ENCODE measurements at places on chromosomes 7 and 10.
A peak's percentile ranks its signal among the peaks of the same experiment; 100 is the strongest.

DNA sequence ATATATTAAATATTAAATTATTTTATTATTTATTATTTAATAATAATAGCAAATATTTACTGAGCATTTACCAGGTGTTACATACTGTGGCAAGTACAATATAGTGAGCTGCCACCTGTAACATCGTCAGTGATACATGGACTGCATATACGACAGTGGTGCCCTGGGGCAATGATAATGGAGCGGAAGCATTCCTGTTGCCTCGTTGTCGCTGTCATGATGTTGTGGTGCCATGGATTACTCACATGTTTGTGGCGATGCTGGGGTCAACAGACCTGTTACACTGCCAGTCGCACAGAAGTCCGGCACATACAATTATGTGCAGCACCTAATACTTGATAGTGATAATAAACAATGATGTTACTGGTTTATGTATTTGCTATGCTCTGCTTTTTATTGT is 20.6 kb downstream of the CAMK1D start:
- H3K27ac ChIP-seq: no peak overlapping the region
- no peak overlapping the region for H3K4me3 ChIP-seq
- no peaks in the 10 kb centered on the region for H3K27me3 ChIP-seq
- DNase-seq: no peak

- DNase-seq: no peak
- no peaks in the 10 kb centered on the region for H3K27me3 ChIP-seq
- no peak overlapping the region for H3K27ac ChIP-seq
- H3K4me3 ChIP-seq: no peak overlapping the region
- H3K4me1 ChIP-seq: peaks cover 25% of the 10 kb centered on the region
These were observed 209.6 kb upstream of the SH2B2 start for GRCh38 chr7:102077081-102077480.

- DNase-seq: no peak
- H3K27me3 ChIP-seq: peaks cover 23% of the 10 kb centered on the region
- H3K4me1 ChIP-seq: no peaks in the 10 kb centered on the region
- H3K36me3 ChIP-seq: no peaks in the 10 kb centered on the region
These were observed 4.2 kb upstream of the ELN start for GRCh38 chr7:74023786-74024185.

DNA sequence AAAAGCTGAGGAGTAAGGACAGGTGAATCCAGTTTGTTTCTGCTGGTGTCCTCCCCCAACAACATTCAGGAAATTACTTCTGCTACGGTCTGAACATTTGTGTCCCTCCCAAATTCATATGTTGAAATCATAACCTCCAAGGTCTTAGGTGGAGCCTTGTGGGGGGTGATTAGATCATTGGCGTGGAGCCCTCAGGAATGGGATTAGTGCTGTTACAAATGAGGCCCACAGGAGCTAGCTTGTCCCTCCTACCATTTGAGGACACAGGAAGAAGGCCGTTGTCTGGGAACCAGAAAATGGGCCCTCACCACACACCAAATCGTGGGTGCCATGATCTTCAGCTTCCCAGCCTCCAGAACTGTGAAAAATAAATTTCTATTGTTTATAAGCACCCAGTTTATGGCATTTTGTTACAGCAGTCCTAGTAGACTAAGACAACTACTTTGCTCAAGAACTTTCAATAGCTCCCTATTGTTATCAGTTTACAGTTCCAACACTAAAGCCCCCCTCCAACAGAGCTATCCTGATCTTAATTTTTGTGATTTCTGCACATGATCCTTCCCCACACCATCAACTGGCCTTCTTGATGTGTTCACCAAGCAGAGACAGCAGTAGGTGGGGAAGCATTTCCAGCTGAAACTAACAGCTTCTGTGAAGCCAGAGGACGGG is 2.1 kb upstream of the LRMDA start:
- no peak overlapping the region for H3K4me3 ChIP-seq
- peaks cover 7% of the 10 kb centered on the region for H3K27me3 ChIP-seq
- DNase-seq: no peak
- no peak overlapping the region for H3K27ac ChIP-seq
- no peaks in the 10 kb centered on the region for H3K36me3 ChIP-seq

DNA sequence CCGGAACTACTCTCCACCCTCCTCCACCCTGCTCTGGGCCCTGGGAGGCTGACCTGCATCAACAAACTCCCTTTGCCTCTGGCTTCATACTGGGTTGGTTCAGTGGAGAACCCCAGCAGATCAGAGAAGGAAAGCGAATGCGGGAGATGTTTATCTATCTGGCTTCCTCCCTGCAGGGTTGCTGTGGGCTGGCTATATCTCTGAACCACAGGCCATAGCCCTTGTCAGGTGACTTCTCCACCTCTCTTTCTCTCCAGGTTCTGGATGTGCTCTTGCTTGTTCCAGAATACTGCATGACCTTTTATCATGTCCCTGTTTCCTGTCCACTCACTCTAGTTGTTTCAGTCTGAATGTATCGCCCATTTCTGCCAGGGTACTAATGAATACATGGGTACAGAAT is 51.7 kb upstream of the IFRD1 start:
- no peak overlapping the region for H3K4me3 ChIP-seq
- no peaks in the 10 kb centered on the region for H3K36me3 ChIP-seq
- DNase-seq: peak; percentile 1
- no peaks in the 10 kb centered on the region for H3K4me1 ChIP-seq
- H3K27ac ChIP-seq: no peak overlapping the region

GRCh38 chr10:43091846-43092245 is 15.0 kb downstream of the RET start:
- no peaks in the 10 kb centered on the region for H3K4me1 ChIP-seq
- peaks cover 5% of the 10 kb centered on the region for H3K27me3 ChIP-seq
- no peak overlapping the region for H3K4me3 ChIP-seq
- no peak for DNase-seq

GRCh38 chr10:127996586-127996985 is 89.7 kb downstream of the PTPRE start:
- H3K4me1 ChIP-seq: peaks cover 4% of the 10 kb centered on the region
- no peak for DNase-seq
- H3K36me3 ChIP-seq: no peaks in the 10 kb centered on the region
- H3K4me3 ChIP-seq: no peak overlapping the region

DNA sequence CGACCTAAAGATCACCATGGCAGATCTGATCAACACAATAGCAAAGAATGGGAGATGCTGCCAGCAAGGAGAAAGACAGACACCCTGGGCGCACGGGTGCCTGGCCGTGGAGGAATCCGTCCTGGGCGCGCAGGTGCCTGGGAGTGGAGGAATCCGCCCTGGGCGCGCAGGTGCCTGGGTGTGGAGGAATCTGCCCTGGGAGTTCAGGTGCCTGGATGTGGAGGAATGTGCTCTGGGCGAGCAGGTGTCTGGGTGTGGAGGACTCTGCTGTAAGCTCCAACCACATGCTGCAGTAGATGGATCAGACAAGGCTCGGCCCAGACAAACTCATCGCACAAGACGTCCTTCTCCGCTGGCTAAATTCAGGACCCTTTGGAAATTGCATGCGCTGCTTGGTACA is 346.3 kb upstream of the ADARB2 start:
- DNase-seq: no peak
- no peak overlapping the region for H3K27ac ChIP-seq
- H3K36me3 ChIP-seq: no peaks in the 10 kb centered on the region
- no peak overlapping the region for H3K4me3 ChIP-seq
- peaks cover 2% of the 10 kb centered on the region for H3K27me3 ChIP-seq

DNA sequence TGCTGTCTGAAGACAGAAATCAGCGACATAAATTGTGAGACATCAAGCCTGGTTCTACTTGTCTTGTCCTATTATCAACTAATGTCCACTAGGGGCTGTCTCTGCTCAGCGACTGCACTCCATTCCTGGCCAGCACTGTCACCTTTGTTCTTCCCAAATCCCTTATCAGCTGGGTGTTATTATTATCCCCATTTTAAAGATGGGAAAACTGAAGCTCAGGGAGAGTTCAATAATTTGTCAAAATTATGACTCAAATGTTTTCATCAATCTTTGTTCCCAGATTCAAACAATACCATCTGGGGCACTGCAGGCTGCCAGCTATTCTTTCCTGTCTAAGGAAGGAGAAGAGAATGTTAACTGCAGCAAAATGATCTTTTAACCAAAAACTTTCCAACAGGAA is 431.6 kb upstream of the NFE2L3 start:
- no peaks in the 10 kb centered on the region for H3K36me3 ChIP-seq
- H3K27me3 ChIP-seq: peaks cover 2% of the 10 kb centered on the region
- no peak overlapping the region for H3K4me3 ChIP-seq
- no peaks in the 10 kb centered on the region for H3K4me1 ChIP-seq
- H3K27ac ChIP-seq: no peak overlapping the region

DNA sequence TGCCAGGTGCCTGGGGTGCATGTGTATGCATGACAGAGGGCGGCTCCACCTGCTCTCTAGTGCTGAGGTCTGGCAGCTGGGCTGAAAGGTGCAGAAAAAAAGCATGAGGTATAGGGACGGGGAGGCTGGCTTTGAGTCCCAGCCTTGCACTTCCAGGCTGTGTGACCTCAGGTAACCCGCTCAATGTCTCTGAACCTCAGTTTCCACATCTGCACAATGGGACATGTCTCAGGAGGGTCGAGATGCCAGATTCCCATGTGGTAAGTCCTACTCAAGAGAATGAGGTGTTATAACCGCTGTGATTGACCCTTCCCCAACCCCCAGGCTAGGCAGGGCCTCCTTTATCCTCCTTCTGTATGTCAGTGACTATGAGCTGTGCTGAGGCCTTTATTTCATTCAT is 48.8 kb downstream of the ARHGAP22 start:
- no peak for DNase-seq
- H3K4me1 ChIP-seq: no peaks in the 10 kb centered on the region
- no peaks in the 10 kb centered on the region for H3K36me3 ChIP-seq
- H3K27ac ChIP-seq: no peak overlapping the region
- H3K27me3 ChIP-seq: no peaks in the 10 kb centered on the region

- H3K4me3 ChIP-seq: no peak overlapping the region
- H3K27ac ChIP-seq: no peak overlapping the region
- no peak for DNase-seq
- H3K27me3 ChIP-seq: peaks cover 4% of the 10 kb centered on the region
These were observed 32.7 kb upstream of the VSIR start for GRCh38 chr10:71805776-71806703.

DNA sequence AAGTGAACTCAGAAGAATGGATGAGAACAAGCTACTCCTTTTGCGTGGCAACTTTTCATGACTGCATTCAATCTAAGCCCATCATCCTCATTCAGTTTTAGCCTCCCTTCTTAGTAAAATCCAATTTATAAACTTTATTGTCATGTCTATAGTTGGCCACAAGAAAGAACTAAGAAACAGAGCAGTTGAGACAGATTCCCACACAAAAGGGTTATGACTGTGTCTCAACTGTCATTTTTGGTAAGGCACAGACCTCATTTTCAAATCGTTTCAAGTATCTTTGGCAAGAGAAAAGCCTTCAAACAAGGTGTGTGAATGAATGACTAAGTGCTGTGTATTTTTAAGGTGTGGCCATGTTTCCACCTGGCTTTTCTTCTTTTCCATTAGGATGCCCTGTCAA is 84.2 kb upstream of the CREB5 start:
- H3K27me3 ChIP-seq: peaks cover 4% of the 10 kb centered on the region
- no peak overlapping the region for H3K27ac ChIP-seq
- H3K36me3 ChIP-seq: no peaks in the 10 kb centered on the region
- H3K4me3 ChIP-seq: no peak overlapping the region
- H3K4me1 ChIP-seq: peaks cover 29% of the 10 kb centered on the region

DNA sequence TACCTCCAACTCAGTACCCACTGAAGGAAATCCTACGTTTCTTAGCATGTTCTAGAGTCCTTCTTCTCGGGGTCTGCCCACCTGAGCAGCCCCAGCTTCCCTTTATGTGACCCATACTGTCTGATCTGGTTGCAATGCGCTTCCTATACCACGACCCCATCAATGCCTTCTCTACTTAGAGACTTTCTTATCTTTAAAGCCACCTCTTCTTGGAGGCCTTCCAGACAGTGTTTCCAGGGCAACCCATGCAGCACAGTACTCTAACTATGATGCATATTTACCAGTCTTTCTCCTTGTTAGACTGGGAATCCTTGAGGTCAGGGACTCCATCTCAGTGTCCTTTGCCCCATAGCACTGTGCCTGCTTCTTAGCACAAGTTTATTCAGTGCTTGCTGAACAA is 54.5 kb upstream of the SLF2 start:
- H3K27ac ChIP-seq: no peak overlapping the region
- no peak overlapping the region for H3K4me3 ChIP-seq
- H3K27me3 ChIP-seq: peaks cover 6% of the 10 kb centered on the region
- H3K4me1 ChIP-seq: no peaks in the 10 kb centered on the region
- DNase-seq: no peak

GRCh38 chr10:4344492-4344994 is 481.5 kb upstream of the AKR1E2 start:
- no peak for DNase-seq
- H3K27me3 ChIP-seq: peaks cover 3% of the 10 kb centered on the region
- no peak overlapping the region for H3K27ac ChIP-seq
- H3K36me3 ChIP-seq: no peaks in the 10 kb centered on the region

DNA sequence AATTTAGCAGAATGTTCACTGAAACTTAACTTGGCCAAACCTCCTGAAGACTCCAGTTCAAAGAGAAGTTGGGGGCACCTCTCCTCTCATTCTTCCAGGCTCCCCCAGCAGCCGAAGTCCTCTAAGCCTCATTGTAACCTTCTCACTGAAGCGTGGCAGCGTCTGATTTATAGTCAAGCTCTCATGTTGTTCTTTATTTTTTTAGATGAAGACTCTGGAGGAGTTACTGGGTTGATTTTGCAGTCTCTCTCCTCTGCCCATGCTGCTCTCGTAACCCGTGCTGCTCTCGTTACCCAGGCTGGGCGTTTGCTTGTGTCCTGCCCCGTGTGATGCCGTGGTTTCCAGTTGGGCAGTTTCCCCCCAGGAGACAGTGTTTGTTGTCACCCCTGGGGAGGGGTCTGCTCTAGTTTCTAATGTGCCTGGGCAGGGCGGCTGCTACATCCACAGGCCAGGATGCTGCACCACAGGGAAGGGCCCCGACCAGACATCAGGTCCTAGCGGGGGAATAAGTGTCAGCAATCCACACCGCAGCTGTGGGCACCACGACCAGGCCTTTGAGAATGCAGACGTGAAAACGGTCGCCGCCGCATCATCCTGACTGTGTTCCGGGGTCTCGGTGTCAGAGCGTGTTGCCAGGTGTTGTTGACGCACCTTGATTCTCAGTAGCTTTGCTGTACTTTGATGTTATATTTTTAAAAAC is 65.2 kb downstream of the WDR37 start:
- peaks cover 34% of the 10 kb centered on the region for H3K4me1 ChIP-seq
- peaks cover 4% of the 10 kb centered on the region for H3K27me3 ChIP-seq
- peaks cover 37% of the 10 kb centered on the region for H3K36me3 ChIP-seq

- H3K4me3 ChIP-seq: no peak overlapping the region
- peaks cover 10% of the 10 kb centered on the region for H3K4me1 ChIP-seq
- no peak overlapping the region for H3K27ac ChIP-seq
- H3K27me3 ChIP-seq: peaks cover 3% of the 10 kb centered on the region
- DNase-seq: no peak
These were observed 22.0 kb downstream of the UMAD1 start for GRCh38 chr7:7662527-7662926.

GRCh38 chr10:102401342-102401654 is 5.8 kb downstream of the NFKB2 start:
- peaks cover 2% of the 10 kb centered on the region for H3K27me3 ChIP-seq
- no peak overlapping the region for H3K27ac ChIP-seq
- H3K4me3 ChIP-seq: no peak overlapping the region
- H3K4me1 ChIP-seq: peaks cover 22% of the 10 kb centered on the region

- H3K4me1 ChIP-seq: no peaks in the 10 kb centered on the region
- no peaks in the 10 kb centered on the region for H3K27me3 ChIP-seq
- no peak overlapping the region for H3K4me3 ChIP-seq
- no peak overlapping the region for H3K27ac ChIP-seq
- DNase-seq: no peak
- H3K36me3 ChIP-seq: no peaks in the 10 kb centered on the region
These were observed 128.9 kb downstream of the DGKI start for GRCh38 chr7:137717811-137718271.
